ENCODE measurements at places on chromosomes 5 and 9.
A peak's percentile ranks its signal among the peaks of the same experiment; 100 is the strongest.

DNA sequence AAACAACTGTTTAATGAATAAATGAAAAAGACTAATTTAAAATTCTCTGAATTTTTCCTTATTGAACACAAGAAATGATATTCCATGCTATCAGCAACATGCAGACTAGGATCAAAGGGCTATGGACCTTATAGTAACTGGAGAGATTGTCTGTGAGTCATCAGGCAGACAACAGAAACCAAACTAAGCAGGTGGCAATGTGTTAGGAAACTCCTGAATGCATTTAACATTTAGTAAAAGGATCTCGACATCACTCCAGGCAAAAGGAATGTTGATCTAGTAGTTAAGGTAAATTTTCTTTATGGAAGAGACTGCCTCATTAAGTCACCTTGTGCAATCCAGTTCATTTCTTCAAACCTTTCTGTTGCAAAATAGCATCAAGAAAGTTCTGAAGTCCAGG is 58.4 kb downstream of the ARL15 start:
- no peak for DNase-seq

DNA sequence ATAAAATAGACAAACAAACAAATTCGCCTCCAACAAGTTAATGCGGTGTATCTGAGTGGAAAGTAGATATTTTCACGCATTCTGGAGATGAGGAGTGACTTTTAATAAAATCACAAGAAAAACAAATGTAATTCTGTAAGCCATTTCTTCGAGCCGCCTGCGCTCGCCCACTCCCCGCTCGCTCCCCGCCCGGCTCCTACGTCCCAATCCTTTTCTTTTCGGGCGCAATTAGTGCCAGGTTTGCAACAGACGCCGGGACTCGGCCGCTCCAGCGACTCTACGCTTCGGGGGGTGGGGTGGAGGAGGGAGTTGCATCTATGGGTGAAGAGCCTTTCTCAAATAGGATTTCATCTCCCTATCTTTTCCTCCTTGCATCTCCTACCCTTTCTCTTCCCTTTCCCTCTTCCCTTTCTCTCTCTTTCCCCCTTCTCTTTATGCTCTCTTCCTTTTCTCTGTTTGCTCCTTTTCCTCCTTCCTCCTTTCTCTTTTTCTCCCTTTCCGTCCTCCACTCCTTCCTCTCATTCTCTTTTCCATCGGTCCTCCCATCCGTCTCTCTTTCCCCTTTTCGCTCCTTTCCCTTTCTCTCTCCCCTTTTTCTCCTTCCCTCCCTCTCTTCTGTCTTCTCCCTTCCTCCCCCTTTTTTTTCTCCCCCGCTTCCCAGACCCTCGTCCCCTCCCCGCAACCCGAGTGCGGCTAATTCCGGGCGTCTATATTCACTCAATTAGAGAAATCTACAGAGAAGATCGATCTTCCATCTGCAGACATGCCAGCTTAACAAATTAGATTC is 6.1 kb upstream of the OTP start:
- DNase-seq = no peak

DNA sequence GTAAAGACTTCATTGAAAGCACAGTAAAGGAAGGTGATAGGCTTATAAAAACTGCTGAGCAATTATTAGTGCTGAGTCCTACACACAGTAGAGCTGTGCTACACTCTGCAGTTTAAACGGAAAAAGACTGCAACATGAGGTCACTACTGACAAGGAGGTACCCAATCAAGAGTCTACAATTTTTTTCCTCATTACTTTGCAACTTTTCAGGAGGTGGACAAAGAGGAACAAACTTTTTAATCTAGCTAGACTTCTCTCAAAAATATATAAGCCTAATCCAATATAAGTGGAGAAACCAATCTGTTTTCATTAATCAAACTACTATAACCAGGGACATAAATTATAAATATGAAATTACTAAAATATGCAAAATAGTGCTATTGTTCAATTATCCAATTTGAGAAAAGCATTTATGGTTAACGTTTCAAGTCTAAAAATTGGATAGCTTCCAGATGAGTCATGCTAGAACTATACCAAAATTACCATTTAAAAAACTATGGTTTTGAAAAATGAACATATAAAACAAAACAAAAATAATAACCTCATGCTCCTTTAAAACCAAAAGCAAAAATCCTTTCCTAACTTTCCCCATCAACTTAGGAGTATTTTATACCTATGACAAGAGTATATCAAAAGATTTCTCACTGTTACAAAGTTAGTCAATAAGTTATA is 37.7 kb downstream of the FAM13B start:
- DNase-seq = no peak

DNA sequence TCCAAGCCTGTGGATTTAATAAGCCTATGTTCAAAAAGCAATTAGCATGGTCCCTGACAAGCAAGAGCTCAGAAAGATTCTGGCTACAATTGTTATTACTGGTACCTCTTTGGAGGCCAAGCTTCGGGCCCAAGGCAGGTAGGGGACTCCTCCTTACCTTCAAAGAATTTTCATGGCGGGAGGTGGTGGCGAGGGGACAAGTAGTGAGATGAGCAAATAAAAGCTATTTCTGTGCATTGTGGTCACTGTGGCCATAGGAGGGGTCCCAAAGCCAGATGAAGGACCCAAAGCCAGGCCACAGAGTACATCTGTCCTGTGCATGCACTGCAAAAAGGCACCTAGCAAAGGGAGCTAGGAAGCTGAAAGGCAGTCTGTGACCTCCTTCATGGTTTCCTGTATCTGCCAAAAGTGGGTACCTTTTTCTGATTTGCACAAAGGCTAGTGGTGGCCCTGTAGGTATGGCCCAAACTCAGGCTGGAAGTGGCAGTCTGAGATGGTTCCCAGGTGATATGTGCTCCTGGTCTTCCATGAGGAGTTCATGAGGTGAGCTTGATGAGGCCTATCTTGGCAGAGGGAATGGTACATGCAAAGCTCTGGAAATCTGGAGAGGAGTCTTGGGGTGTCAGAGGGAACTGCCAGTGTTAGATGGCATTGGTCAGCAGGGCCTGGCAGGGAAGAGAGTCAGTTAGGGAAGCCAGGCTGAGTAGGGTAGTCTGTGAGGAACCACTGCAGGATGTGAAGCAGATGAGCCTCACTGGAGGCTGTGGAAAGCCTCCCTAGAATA is 3.3 kb upstream of the CXXC5 start:
- no peak for DNase-seq

- no peak for DNase-seq
Measured at GRCh38 chr5:93034621-93035590, 546.1 kb downstream of the NR2F1-AS1 start.

DNA sequence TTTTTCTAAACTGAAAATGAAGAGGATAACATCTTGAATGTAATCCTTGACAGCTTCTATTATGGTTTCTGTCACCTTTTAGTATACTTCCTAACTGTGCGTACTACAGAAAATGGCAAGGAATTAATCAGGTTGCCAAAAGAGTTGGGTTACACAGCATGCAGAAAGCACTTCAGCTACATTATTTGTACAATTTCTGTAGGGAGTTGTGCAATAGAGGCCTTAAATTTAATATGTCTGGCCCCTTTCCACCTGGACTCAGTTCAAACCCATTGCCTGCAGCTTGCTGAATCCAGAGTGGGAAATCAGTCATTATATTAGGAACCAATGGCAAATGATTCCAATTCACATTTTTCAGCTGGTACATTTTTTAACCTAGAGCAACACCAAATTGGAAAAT is 549.7 kb downstream of the CSNK1G3 start:
- DNase-seq = no peak

DNA sequence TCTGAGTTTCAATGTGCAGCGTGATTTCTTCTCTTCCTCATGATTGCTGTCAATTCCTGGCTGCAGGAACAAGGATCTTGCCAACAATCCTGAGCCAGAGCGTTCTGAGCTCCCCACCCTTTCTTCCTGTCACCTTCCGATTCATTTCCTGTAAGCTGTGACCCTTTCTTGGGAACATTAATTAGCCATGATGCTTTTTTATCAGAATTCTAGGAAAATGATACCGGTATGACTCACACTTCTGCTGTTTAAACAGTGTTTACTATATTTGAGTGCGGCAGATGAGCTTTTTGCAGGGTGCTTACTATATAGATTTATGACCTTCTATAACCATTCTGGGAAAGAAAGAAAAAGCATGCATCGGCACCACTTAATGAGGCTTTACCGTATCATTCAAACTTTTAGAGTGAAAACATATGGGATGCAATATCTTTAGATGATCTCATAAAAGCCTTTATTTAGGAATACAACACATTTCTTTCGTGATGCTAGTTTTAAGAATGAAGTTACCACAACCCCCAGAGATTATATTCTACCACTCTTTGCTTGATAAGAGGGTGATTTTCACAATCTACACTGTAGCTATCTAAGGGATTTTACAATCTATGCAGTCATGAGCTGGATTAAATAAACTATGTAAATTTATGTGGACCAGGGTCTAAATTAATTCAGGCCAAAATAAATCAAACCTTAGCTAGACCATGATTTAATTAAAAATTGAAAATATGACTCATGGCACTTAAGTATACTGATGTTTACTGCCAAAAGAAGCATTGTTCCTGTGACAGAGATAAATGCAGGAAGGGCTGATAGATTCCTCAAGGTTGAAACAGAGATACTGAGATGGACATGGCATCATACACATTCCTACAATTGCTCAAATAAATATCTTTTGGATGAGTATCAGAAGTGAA is 38.0 kb upstream of the OSMR start:
- DNase-seq = no peak

DNA sequence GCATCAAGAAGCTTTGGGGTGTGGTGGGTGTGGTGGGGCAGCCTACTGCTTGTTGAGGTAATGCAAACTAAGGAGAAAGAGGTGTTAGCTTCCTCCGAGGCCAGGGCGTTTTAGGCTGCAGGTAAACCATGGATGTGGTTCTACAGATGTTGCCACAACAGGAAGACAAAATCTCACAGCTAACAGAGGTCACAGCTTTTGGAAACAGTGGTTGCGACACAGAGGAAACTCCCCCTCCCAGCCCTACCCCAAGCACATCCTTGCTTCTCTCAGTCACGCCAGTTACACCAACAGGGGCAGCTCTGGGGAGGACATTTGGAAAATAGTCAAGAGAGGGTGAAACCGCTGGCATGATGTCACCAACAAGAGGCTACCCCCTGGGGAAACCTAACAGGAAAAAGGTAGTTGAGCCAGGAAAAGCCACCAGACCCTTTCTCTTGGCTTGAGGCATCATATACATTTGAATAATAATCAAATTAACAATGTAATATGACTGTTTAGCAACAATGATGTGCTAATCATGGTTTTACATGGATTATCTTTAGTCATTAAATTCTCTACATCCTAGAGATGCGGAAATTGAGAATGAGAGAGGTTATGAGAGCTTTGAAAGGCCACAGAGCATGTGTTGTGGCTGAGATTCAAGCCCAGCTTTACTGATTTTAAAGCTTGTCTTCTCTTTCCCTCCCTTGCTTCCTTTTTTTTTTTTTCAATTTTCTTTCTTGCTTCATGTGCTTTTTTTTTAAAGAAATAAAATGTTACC is 82.2 kb upstream of the IL12B start:
- DNase-seq = no peak

- DNase-seq = no peak
Measured at GRCh38 chr9:8429768-8430167, 630.2 kb upstream of the DMAC1 start.

- DNase-seq = no peak
Measured at GRCh38 chr9:126367139-126367538, 40.5 kb downstream of the MVB12B start.

DNA sequence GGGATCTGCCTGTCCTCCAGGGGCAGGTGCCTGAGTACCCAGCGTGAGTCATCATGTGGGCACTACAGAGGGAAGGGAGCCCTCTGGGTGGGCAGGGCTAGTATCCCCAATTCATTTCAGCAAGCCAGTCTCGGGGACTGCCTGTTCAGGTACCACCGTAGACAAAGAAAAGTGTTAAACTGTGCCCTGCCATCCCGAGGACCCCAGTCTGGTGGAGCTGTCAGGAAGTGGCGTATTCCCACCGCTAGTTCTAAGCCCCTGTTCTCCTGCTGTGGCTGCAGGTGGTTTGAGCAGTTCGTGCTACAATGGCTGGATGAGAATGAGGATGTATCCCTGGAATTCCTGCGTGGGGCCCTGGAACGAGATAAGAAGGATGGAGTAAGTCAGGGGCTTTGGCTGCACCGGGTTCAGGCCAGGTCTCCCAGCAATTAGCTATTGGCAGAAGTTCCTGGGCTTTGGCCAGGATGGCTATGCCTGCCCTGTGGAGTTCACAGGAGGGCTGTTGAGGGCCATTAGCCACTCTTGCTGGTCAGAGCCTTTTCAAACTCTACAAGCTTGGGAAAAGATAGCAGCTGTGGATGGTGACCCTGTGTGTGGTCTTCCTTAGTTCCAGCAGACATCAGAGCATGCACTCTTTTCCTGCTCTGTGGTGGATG is 93.2 kb upstream of the RUSC2 start:
- DNase-seq = no peak

DNA sequence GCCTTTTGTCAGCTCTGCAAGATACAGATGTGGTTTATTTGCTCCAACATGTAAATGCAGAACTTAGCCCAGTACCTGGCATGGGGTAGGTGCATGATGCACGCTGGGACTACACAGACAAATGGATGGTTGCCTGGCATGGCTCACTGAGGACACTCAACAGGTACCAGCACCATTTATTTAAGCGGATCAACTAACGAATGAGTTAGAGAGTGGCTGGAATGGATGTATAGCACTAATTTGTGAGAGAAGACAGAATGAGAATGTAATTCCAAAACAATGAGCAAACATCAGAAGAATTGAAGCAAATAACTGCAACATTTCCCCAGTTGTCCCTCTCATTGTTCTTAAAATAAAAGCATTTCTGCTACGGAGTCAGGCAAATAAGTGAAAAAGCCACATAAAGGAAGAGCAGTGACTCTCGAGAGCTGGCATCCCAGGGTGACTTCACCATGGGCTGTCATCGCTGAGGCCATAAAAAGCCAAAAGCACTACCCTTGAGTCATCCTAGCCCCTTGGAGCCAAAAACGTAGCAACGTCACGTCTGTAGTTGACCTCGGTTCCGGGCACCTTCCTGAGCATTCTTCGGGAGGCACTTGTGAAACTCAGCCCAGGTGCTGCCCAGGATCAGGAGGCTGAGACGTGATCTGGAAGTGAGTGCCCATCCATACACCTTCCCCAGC is 290.3 kb downstream of the NSG2 start:
- no peak for DNase-seq

- DNase-seq = peak; percentile 12
Measured at GRCh38 chr5:43038496-43038989, 1.6 kb downstream of the ANXA2R start.

GRCh38 chr5:123425431-123425830 is 2.2 kb upstream of the CEP120 start:
- DNase-seq = no peak

DNA sequence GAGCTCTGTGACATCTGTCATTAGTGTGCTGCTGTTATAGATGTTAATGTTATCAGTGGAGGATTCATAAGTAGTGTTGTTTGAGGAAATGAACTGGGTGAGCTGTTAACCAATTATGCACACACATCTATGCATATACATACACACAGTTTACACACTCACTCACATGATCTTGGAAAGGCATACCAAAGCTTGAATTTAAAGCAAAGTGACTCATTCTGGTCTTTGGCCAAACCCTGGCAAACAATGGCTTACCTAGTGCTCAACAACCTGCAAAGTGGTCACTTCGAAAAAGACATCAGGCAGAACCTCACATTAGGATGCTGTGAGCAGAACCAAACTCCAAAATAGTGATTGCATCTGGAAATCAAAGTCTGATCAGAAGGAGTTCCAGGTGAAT is 1037.3 kb upstream of the CDH6 start:
- DNase-seq = no peak

GRCh38 chr9:14608540-14608939 is 84.7 kb downstream of the ZDHHC21 start:
- DNase-seq = no peak

- no peak for DNase-seq
Measured at GRCh38 chr9:109730228-109730627, 49.8 kb upstream of the PALM2AKAP2 start.

- DNase-seq = no peak
Measured at GRCh38 chr5:31408814-31409213, 123.1 kb downstream of the DROSHA start.

All from activated gamma-delta T cell (primary cell).